NCI-H510A treated with DMSO at 0.1 percent for 48 hours (cell line): ENCODE measurements at places on chromosomes 1 and 21.

DNA sequence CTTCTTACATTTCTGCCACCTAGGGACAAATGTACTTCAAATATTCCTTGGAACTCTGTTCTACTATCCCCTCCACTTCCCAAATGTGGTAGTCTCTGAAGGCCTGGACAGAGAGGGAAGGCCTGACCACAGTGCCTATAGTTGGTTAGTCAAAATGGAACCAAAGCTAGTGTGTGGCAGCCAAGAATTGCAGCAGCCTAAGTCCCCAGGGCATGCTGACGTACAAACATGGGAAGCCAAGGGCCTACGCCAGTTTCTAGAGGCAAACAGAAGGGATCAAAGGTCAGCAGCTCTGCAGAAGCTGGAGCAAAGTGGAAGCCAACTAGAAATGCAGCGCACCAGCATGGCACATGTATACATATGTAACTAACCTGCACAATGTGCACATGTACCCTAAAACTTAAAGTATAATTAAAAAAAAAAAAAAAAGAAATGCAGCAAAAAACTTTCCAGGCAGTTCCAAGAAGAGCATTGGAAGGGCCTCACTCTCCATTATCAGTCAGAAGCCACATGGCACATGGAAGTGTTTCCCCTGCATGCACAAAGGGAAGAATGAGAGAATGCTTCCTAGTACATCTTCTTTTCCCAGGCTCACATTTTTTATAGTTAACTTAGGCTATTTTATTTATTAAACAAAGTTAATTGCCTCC lies 39.4 kb upstream of the GADD45A start:
- DNase-seq = no peak

DNA sequence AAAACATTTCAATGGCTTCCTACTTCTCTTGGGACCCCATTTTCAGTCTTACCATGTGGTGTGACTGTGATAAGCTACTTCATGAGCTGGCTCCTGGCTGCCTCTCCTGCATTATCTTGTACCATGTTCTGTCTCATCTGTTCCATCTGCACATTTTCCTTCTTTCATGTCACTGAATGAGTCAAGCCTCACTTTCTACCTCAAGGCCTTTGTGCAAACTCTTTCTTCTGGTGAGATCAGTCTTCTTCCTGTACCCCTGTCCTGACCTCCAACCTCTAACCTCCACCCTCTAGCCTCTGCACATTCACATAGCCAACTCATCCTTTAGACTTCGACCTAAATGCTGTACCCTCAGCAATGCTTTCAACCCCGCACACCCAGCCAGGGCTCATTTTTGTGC lies 9.6 kb upstream of the FAM78B start:
- no peak for DNase-seq

- DNase-seq = no peak
These were observed 66.3 kb upstream of the BMP8A start for GRCh38 chr1:39425151-39425550.

GRCh38 chr1:225950905-225951497 lies 10.0 kb upstream of the LEFTY2 start:
- no peak for DNase-seq

- no peak for DNase-seq
These were observed 123.7 kb downstream of the SMYD2 start for GRCh38 chr1:214404571-214405213.

DNA sequence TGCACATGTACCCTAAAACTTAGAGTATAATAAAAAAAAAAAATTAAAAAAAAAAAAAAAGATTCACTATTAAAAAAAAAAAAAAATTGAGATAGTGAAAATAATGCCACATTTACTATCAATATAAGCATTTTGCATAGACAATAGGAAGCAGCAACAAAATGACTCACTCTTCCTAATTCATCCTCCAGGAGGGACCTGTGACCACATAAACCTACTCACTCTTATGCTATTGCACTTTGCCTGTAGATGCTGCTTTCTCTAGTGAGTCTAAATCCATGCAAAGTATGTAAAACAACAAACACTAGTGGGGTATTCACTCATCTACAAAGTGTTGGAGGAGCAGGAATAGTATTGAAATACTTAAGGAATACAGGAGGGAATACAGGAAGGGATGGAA lies 2.9 kb downstream of the OR10J5 start:
- no peak for DNase-seq

DNA sequence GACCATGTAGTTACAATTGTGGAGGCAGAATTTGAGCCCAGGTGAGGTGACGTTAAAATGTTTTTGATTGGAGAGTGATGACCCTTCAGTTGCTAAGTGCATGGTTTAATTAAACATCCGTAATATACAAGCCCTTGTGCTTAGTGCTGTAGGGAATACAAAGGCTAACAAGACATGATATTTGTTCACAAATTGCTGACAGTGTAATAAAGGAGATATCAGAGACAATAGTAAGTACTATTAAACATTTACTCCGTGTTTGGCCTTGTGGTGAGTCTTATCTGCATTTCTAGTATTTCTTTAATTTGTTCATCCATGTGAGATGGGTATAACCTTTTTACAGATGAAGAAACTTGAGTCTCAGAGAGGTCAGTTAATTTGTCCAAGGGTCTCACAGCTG lies 37.9 kb downstream of the RLF start:
- peak; percentile 60 for DNase-seq

- no peak for DNase-seq
These were observed 53.7 kb downstream of the SLX9 start for GRCh38 chr21:44993321-44994046.

GRCh38 chr1:185566995-185567394 lies 167.2 kb upstream of the HMCN1 start:
- DNase-seq = peak; percentile 94

DNA sequence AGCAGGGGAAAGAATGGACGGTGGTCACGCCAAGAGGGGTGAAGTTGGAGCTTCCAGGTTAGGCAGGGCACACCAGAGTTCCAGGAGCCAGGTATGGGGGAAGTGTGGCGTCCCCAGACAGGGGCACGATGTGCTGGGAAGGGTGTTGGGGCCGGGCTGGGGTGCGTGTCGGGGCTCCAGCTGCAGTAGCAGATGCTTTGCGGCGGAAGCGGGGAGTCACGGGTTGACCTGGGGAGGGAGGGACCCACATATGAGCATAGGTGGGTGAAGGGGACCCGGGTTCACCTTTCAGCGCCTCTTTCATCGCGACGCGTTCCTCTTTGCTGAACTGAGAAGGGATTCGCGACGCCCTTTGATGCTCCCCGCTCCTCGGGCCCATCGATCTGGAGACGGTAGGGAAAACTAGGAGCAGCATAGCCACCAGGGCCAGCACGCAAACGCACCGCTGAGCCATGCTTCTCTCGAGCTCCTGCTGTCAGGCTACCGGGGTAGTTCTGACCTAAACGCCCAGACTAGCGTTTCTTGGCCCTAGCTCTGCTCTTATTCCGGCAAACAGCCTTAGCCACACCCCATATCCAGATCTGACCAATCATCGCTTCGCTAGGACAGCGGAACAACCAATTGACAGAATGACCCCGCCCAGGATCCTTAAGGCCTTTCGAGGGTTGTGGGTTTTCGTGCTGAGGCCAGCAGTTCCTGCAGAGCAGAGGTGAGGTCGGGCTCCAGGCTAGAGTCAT lies at the start of gene PM20D1:
PM20D1 (minus strand) TSS at position 514 of the 737 bp plus-strand sequence; CDS start at position 454, 60 bp downstream.
- DNase-seq = no peak

GRCh38 chr1:178491721-178492120 lies 5.0 kb downstream of the CLEC20A start:
- no peak for DNase-seq

DNA sequence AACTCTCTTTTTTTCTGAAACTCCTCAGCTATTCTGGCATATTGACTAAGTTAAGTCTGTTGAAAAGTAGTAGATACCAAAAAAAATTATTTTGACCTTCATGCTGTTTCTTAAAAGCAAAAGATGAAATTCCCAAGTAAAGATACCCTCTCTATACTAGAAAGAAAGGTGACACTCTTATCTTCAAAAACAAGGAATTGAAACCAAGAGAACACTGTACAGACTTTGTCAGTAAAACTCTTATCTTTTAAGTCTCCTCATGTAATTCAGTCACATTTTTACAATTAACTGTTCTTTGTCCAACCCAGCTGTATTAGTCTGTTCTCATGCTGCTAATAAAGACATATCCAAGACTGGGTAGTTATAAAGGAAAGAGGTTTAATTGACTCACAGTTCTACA lies 496.2 kb downstream of the LTN1 start:
- no peak for DNase-seq

DNA sequence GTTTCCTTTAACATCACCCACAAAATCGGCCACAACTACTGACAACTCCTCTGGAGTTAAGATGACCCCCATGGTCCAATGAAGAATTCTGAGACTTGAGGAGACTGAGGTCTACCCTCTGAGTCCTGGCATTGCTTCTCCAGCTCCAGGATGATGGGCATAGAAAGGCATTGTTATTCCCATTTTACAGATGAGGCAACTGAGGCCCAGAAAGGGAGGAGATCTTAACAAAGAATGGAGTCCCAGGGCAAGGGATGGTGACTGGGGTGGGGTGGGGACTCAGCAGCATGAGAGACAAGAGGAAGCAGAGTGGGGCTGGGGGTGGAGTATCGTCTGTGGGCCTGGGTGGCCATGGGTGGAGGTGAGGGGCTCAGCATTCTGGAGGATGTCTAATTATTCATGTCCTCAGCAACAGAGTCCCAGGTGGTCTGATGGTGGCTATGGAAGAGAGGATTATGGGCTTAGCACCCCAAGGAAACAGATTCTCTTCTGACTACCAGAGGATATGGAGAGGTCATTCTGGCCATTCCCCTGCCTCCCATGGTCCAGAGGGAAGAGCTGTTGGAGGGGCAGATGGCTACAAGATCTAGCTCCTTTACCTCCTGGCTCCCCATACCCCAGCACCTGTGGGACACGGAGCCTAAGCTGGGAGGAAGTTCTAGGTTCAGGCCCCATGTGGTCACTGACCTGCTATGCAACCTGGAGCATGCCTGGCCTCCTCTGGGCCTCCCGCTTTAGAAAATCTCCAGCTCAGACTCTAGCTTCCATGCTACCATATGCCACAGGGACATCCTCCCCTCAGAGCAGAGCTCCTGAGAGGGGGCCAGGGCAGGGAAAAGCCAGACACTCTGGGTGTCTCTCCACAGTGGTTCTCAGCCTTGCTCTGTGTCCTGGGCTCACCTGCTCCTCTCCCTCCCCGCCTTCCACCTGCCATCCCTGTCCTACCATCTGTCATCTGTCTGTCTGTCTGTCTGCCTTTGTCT lies 37.4 kb upstream of the DMBX1 start:
- DNase-seq = no peak

DNA sequence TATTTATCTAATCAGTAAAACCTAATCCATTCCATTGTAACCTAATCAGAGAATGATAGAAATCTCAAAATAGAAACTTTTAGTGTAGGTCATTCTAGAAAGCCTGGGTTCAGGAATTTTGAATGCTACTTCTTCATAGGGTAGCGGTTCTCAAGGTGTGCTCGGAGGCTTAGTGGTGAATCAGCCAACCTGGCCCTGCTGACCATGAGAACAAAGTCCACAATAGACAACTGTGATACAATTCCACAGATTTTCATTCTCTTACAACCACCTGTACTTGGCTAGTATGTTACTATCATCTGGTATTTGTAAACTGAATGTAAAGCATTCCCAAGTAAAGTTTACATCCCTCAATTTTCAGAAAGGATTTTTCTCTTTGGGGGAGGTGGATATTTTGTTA lies 7.5 kb upstream of the PUM1 start:
- no peak for DNase-seq

- no peak for DNase-seq
These were observed 18.9 kb upstream of the LEPR start for GRCh38 chr1:65401612-65402011.

DNA sequence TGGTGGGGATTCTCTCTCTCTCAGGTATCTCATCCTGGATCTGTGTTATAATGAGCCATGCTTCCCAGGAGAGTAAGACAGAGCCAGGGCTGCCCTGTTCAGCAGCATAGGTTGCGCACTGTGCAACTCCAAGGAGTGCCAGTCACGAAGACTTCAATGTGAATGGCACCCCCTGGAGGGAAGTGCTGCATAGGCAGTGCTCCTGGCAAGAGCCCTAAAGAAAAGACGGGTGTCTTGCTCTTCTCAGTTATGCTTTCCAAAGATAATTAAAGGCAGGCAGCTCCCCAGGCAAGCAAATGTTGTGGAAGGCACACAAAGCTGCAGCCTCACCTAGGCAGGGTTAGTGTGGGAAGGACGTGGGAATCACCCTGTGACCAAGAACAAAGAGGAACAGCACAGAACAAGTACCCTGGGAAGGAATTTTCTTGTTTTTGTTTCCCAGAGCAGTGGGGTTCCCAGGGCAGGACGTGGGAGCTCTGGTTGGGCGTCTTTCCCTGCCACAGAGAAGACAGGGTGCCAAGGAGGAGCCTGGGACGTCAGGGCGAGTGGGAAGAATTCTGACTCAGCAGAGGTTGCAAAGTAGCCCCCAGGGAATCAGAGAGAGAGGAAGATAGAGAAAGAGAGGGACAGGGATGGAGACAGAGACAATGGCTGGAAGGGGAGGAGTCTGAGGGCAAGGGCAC lies 120.9 kb downstream of the KCNN3 start:
- no peak for DNase-seq
